ENCODE measurements at places on chromosomes 11 and 22.

DNA sequence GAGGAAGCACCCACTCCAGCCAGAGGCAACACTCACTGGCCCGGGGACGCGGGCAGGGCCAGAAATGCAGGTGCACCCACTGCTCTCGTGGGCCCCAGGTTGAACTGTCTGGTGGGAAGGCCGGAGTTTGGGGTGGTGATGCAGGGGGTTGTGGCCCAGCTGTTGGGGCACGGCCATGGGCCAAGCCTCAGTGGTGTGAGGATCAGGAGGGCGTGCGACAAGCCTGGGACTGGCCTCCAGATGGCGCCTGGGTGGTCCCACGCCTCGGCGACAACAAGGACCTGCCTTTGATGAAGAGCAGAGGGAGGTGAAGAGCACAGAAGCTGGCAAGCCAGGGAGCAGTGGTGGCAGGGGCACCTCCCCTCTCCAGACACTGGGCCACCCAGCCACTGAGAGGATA, 240.8 kb downstream of the BRD1 start:
- no peak for DNase-seq

DNA sequence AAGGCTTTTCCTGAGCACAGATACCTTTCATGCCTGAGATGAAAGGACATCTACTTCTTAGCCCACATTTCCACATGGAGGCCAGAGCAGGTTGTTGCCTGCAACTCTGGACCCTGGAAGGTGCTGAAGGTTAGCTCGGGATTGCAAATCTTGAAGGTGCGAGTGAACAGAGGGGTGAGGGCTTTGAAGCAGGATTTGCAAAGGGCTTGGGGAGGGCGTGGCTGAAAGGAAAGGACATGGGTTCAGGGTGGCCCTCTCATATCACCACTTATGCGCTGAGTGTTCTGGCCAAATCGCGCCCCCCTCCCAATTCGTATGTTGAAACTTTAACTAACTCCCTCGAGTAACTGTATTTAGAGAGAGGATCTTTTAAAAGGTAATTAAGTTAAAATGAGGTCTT, 501.6 kb downstream of the MIAT start:
- DNase-seq, result no peak

DNA sequence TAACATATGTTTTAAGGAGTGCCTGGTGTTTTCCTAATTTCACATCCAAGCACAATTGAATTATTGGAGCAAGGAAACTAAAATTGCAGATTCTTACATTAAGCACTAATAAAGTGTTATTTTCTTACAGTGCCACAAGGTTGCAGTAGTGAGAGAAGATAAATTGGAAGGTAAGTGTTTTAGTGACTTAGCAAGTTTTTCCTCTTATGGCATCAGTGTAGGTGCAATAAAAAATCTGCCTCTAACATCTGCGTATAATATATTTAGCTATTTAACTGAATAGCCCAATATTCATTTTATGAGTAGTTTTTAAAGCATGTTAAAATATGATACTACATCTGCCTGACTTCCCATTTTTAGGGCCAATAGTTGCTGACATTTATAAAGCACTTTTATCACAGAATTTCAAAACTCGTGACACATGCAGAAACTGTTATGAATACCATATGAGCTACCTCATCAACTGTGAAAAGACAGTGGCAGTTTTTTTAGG, 19.0 kb downstream of the POLD3 start:
- DNase-seq, result peak; percentile 82

DNA sequence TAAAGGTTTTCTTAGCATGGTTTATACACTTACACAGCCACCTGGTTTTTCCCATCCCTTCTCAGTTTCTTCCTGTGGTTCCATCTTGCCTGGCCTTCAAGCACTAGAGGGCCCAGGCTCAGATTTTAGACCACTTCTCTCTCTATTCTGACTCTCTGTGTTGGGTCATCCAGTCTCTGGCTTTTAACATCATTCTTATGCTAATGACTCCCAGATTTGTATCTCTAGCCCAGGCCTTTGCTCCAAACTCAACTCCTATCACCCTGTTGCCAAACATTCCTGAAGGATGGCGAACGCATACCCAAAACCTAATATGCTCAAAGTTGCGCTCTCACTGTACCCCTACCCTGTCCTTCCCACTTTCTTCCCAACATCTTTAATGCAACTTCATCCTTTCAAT, 135.1 kb downstream of the SPATA19 start:
- DNase-seq, result no peak

GRCh38 chr11:28833670-28834069, 725.5 kb downstream of the METTL15 start:
- peak; percentile 84 for DNase-seq

DNA sequence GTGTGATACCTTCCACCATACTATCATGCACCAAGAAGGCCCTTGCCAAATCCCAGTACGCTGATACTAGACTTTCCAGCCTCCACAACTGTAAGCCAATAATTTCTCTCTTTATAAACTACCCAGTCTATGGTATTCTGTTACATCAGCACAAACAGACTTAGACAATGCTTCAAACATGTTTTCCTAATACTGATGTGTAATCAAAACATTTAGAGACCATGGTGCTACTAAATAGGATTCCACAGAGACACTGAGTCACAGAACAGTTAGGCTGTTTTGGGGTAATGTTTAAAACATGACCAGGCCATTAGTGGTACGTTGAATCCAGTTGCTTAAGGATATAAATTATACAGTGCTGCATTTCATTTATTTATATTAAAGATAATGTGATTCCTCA, 103.7 kb downstream of the PICALM start:
- peak; percentile 35 for DNase-seq

DNA sequence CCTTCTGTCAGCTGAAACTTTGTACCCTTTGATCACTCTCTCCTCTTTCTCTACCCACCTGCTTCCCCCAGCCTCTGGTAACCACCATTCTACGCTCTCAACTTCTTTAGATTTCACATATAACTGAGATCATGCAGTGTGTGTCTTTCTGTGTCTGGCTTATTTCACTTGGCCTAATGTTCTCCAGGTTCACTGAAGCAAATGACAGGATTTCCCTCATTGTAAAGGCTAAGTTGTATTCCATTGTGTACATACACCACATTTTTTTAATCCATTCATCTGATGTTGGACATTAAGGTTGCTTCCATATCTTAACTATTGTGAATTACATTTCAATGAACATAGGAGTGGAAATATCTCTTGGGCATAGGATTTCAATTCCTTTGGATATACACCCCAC, 207.6 kb downstream of the MIAT start:
- no peak for DNase-seq

GRCh38 chr11:133526790-133527189, 5.5 kb downstream of the OPCML start:
- DNase-seq, result no peak

DNA sequence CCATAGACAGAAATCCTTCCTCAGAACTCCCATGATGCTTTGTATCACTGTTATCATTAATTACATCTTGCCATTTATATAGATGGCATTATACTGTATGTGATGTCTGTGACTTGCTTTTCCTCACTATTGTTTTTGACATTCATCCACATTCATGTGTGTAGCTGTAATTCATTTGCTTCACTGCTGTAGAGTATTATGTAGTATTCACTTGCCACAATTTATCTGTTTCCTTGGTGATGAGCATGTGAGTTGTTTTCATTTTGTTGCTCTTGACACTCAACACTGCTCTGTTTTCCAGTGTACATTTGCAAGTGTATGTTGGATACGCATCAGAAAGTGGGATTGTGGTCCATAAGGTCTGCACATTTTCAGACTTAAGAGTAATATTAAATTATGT, 328.6 kb upstream of the C11orf87 start:
- DNase-seq, result no peak

DNA sequence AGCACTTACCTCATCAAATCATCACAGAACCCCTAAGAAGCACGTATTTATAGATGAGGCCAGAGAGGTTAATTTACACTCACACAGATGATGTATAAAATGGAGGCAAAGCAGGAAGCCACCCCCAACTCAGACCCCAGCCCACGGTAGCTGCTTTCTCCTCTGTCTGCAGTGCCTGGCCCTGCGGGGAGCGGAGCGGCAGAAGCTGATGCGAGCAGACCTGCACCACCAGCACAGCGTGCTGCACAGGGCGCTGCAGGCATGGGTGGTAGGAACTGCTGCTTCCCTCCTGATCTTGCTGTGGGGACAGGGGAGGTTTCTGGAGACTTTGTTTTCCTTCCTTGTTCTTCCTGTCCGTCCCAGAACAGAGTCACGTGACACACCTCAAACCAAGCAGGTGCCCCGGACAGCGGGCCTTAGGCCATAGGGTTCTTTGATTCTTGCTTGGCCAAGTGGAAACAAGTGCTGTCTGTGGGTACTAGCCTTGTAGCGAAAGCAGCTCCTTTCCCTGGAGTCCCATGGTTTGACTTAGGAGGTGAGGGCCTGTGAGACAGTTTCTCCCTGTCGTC, 57.8 kb downstream of the PISD start:
- no peak for DNase-seq

DNA sequence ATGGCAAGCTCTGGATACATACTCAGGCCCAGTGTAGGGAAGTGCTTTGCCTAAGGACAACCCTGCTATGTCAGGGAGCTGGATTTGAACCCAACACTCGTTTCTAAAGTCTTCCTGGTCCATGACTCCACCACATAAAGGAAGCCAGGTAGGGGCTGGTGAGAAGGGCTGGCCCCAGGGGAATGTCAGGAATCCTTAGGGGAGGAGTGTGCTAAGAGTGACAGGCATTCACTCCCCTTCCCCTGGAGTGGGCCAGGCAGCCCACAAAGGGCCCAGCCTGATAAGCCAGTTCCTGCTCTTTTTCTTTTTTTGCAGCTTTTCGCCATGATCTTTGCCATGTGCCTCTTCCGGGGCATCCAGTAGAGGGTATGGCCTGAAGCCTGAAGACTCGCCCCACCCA, 21.9 kb downstream of the TP53I11 start:
- no peak for DNase-seq

DNA sequence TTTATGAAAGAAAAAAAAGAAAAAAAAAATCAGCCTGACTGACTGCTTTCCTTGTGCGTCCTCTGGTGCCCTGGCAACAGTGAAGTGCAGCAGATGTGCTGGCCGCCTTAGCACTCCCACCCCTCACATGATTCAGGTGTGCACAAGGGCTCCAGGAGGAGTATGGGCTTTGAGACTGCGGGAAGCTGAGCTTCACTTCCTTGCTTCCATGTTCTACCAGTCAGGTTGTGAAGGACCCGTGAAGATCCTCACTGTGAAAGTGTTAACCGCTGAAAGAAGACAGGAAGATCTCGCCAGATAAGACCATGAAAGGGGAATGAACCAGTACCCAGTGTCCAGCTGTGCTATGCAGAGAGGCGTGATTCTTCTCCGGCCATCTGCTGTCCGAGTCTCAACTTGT, 48.2 kb downstream of the HIRA start:
- no peak for DNase-seq

- no peak for DNase-seq
These were observed 61.7 kb downstream of the PRDM11 start for GRCh38 chr11:45208135-45208534.

GRCh38 chr11:66327171-66328030, 8.8 kb downstream of the RIN1 start:
- peak; percentile 73 for DNase-seq

GRCh38 chr22:23969071-23969470, 2.4 kb downstream of the DDTL start:
- DNase-seq, result no peak

DNA sequence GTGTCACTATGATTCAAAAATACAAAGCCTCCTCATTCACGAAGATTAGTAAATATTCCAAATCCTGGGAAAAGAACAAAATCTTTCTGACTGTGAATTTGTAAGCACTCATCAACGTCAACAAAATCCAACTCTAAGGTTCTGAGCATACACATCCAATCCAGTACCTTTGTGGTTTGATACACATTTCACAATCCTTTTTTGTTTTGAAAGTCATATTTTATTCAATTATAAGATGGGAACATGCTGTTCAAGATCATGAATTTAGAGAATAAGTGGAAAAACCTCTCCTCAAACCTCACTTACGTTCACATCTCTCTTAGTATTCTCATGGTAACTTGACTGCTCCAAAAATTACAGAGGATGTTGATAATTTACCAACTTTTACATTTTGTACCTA, 9.6 kb upstream of the MMP3 start:
- no peak for DNase-seq

- no peak for DNase-seq
These were observed 2.9 kb upstream of the NXPE4 start for GRCh38 chr11:114598461-114598860.

DNA sequence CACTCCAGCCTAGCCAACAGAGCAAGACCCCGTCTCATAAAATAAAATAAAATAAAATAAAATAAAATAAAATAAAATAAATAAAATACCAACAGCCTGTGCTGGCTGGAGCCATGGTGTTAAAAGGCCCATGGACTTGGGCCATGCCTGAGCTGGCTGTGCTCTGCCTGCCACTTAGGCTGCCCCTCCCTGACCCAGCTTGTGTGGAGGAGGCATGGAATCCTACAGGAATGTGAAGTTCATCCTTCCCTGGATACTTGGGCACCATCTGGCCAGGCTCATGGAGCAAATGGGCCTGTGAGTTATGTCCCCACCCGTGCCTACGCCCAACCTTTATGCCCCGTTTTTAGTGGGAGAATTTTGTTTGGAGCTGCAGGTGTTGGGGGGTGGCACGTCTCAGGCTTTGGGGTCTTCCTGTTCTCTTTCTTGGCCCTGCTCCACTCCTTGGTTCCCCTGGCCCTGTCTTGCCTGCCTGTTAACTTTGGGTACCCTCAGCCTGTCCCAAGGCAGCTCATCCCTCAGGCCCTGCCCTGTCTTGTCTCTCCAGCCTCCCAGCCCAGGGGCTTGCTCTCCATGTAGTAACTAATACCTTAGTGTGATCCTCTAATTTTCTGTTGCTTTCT, 51.3 kb downstream of the BCR start:
- no peak for DNase-seq

GRCh38 chr11:13348305-13348704, 70.7 kb downstream of the BMAL1 start:
- no peak for DNase-seq

- DNase-seq, result no peak
These were observed 33.6 kb upstream of the RELT start for GRCh38 chr11:73342633-73343032.

DNA sequence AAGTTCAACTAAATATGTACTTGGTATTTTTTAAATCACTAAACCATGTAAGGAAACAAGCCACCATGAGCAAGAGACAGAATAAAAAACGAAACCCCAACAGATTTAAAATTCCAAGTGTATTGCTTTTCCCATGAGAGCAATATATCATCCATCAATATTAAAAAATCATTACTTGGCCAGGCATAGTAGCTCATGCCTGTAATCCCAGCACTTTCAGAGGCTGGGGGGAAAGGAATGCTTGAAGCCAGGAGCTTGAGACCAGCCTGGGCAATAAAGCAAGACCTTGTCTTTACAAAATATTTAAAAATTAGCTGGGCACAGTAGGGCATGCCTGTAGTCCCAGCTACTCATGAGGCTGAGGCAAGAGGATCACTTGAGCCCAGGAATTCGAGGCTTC, 190.8 kb downstream of the TTC28 start:
- no peak for DNase-seq

DNA sequence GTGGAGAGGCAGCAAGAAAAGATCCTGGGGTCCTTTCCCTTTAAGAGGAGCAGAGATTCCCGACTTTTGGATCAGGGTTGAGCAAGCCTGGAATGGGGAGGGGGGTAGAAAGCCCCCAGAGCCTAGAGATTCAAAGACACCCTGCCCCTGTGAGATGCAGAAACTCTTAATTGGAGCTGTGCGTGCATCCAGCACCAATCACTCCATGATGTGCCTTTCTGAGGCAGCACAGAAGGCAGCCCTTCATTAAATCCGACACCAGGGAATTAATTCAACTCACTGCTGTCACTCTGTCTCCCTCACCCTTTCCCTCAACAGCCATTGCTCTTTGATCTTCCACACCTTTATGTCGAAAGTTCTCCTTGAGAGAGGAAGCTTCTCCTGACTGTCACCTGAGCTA, 43.0 kb downstream of the DSCAML1 start:
- DNase-seq, result no peak

GRCh38 chr22:49202226-49202625, 625.4 kb downstream of the BRD1 start:
- DNase-seq, result no peak

Data from adipocyte (in vitro differentiated cells).